Spinal cord (tissue), 10 donors: ENCODE measurements at places on chromosomes 11 and 22. TPM values are rescaled to one million over a fixed set of nuclear protein-coding genes. Genes with fewer than 3 reads are reported as not detected.

- no peak for DNase-seq
Measured at GRCh38 chr22:22933100-22933806, 45.6 kb downstream of the IGLL5 start.

- DNase-seq, result no peak
Measured at GRCh38 chr22:43792905-43793304, 19.2 kb downstream of the EFCAB6 start.

The MFRP gene
- not detected for total RNA-seq

- no peak for DNase-seq
Measured at GRCh38 chr11:44955015-44955738, 4.5 kb upstream of the TP53I11 start.

DNA sequence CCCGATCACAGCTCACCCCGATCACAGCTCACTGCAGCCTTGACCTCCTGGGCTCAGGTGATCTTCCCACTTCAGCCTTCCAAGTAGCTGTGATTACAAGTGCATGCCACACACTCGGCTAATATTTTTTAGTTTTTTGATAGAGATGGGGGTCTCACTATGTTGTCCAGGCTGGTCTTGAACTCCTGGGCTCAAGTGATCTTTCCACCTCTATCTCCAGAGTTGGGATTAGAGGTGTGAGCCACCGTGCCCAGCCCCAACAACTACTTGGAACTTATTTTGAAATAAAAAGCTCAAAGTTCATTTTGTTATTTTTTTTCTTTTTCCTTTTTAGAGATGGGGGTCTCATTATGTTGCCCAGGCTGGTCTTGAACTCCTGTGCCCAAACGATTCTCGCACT, 27.8 kb upstream of the SLC25A1 start:
- DNase-seq, result no peak

The CDC42BPG gene
- total RNA-seq, result 2.0 TPM

GRCh38 chr11:65298131-65298535, 16.5 kb upstream of the CDC42EP2 start:
- DNase-seq, result no peak

- DNase-seq, result no peak
Measured at GRCh38 chr11:121368364-121369240, 76.0 kb downstream of the SC5D start.

The IFITM10 gene
- 5.9 TPM for total RNA-seq

The OR51B5 gene
- 1.7 TPM for total RNA-seq

DNA sequence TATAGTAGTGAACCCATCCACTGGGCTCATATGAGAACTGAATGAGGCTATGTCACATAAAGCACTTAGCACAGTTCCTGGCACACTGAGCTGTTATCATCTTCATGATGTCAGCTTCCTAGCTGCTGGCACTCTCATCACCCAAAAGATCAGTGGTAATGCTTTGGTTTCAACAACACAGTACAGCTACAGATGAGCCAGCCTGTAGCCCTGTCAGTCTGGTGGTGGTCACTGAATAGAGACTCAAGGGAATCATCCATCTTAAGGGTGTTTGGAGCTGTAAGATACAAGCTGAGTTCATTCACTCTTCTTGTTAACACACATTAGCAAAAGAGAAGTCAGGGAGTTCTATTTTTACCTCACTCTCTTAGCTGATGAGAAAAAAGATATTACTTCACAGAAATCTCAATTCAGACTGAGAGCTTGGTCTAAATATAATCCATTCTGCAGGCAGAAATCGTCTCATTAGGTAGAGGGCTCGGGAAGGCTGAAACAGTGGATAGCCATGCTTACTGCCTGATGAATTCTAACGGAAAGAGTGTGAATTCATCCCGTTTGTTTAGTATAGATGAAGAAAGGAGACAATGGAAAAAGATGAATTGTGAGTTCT, 6.3 kb upstream of the SLC1A2 start:
- no peak for DNase-seq

The DLG2 gene
- total RNA-seq, result 111 TPM

GRCh38 chr11:61923166-61924063, 6.0 kb upstream of the RAB3IL1 start:
- DNase-seq, result no peak

The ST14 gene
- 0.99 TPM for total RNA-seq

- DNase-seq, result no peak
Measured at GRCh38 chr11:123083623-123084029, 21.7 kb upstream of the HSPA8 start.

DNA sequence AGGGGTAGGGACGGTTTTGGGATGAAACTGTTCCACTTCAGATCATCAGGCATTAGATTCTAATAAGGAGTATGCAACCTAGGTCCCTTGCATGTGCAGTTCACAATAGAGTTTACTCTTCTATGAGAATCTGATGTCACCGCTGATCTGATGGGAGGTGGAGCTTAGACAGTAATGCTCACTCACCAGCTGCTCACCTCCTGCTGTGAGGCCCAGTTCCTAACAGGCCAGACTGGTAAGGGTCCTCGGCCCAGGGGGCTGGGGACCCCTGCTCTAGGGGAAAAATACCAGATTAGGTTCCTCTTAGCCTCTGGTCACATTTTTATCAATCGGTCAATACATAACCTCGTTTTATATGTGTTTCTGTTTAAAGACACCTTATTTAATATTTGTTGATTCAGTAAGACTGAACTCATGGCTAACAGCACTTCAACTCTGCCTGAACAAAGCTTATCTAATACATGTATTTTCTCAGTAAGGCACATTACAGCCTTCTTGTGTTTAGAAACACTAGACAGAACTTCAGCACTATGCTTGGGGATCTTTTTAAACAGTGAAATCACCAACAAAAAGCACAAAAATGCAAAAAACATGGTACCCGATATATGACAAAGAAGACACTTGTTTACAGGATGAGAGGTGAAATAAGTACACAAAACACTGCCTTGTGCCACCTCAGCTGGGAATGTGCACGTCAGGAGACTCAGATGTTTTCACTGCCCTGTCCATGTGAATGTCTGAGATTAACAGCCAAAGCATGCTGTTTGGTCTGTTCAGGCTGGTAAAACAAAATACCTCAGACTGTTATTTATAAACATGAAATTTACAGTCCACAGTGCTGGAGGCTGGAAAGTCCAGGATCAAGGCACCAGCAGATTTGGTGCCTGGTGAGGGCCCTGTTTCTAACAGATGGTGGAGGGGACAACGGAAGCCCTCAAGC, 107.5 kb downstream of the USP35 start:
- no peak for DNase-seq

- DNase-seq, result no peak
Measured at GRCh38 chr11:6650980-6651379, 4.6 kb downstream of the DCHS1 start.
